ENCODE measurements at places on chromosomes 5 and 9.

GRCh38 chr5:135997673-135998335 is 31.0 kb upstream of the TGFBI start:
- DNase-seq, result no peak

- no peak for DNase-seq
These were observed 18.9 kb downstream of the MINAR2 start for GRCh38 chr5:129766798-129767197.

GRCh38 chr9:109705515-109705914 is 74.5 kb upstream of the PALM2AKAP2 start:
- DNase-seq, result peak; percentile 54

DNA sequence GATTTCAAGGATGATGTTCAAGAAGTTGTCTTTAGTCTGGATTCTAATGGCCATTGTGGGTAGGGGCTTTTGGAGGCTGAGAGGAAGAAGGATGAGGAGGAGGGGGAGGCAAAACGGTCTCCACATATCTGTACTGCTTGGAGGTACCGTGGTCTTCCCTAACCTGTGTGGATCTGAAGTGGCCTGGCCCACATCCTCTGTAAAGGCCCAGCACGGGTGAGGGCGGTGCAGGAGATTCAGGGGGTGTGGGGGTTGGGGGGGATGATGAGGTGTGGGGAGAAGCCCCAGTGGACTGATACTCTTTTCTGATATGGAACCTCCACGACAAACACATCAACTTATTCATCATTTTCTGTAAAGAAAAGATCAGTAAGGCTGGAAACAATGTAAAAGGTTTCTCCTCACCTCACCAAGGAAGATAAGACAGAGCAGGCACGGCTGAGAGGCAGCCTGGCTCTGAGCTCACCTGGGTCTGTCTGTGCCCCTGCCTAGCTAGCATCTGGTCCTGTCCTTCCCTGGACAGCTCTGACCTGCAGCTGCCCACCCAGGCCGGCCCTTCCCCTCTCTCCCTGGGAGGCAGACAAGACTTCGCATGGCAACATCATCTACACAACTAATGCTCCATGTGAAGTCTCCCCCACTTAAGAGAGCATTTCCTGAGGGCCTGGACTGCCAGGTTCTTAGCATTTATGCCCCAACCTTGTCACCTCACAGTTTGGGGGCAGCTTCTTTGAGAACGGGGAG is 5.6 kb upstream of the IL3 start:
- DNase-seq, result peak; percentile 78

DNA sequence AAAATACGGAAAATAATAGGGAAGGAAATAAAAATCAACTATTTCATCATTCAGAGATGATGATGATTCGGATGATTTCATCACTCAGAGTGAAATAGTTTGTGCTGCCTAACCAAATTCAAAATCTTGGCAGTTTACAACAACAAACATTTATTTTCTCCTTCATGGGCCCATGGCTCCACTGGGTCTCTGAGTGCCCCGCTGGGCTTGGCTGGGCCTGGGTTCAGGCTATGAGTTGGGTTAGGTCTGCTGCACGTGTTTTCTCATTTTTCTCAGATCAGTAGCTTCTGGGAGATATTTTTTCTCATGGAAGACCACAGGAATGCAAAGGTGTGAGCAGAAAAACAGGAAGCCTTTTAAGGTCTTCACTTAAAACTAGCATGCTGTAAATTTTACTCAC is 24.0 kb upstream of the F2RL1 start:
- DNase-seq, result no peak

DNA sequence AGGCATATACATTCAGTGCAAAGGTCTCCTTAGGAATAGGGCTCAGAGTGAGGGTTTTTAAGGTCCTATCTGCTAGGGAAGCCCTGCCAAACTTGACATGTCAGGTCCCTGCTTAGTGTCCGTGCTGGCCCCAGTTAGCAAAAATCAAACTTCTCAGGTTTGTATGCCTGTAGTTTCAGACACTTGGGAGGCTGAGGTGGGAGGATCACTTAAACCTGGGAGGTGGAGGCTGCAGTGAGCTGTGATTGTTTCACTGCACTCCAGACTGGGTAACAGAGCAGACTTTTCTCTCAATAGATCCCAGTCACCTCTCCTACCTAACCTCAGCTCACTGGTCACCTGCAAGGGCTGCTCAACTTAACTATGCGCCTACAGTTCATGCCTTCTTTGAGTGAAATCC is 18.7 kb upstream of the TMEM245 start:
- DNase-seq, result no peak

GRCh38 chr9:5042661-5043178 is 57.6 kb downstream of the JAK2 start:
- DNase-seq, result peak; percentile 66

DNA sequence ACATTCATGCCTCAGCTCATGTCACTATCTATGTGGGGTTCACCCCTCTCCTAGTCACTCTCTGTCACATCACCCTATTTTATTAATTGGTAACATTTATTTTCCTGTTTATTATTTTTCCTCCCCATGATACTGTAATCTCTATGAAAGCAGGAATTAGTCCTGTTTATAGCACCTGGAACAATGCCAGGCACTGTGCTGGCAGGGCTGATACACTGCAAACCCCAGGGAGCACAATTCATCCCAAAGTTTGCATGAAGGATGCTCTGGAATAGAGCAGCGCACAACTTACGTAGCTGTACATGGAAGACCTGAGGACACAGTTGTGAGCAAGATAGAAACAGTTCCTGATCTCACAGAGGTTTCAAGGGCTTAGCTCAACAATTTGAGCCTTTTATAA is 103.2 kb downstream of the NSG2 start:
- peak; percentile 66 for DNase-seq

DNA sequence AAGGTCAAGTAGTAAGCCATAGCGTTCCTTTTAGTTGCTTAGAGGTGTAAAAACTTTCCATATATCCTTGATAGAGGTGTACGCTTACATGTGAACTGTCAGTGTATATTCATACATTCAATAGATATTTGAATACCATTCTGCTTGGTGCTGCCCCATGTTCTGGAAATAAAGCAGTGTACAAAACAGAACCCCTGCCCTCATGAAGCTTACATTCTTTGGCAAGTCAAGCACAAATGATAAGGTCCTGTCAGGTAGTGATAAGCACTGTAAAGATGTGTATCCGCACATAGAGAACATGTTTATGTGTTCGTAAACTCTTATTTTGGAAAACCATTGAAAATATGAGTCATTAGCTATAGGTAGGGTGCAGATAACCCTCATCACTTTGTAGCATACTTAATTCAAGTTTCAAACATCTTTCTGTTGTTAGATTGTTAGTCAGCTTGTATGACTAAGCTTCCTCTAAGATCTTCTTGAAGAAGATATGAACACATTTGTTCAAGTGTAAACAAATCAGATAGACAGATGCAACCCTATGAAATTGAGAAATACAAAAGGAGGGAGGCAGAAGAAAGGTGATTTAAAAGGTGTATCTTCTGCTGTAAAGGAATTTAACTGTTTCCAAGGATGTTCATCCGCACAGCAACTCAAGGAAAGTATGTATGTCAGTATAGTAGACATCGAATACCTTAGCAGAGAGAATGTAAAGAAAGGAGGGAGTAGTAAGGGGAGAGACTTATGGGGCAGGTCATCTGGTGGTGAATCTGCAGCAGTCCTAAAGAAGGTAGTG is 1.6 kb downstream of the GTF3C4 start:
- DNase-seq, result no peak

DNA sequence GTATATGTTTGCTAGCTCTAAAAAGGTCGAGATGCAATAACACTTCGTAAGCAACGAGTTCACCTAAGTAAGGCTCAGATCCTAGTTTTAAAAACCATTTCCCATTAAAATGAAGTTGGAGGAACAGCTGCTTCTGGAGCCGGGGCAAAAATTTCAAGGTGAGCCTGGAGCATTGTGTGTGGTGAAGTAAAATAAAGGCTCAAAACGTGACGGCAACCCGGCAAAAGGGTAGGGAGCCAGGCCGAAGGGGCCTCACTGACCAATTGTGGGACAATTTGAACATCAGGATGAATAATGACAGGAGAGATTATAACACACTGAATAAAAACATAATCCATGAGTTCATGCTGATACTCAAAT is 20.1 kb downstream of the BTNL9 start:
- DNase-seq, result no peak

GRCh38 chr5:72015103-72015548 is 92.1 kb upstream of the MAP1B start:
- peak; percentile 99 for DNase-seq

DNA sequence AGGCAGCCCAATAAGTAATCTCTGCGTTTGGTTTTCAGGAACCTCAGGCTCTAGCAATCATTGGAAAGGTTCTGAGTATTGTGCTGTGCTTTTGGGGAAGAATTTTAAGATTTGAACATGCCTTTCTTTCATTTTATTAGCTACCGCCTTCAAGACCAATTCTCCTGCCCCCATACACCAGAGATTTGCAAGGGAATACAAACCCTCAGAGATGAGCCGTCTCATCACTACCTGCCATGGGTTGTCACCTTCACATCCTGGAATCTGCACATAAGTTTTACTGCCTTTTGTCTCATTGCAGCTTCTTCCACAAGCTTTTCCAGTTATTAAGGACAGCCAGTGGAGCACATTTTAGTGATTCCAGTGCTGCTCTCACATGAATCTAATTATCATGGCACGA is 11.7 kb upstream of the TMED7 start:
- DNase-seq, result no peak

GRCh38 chr5:175821790-175822211 is 49.6 kb upstream of the CPLX2 start:
- DNase-seq, result no peak

- no peak for DNase-seq
These were observed 31.7 kb downstream of the DBH start for GRCh38 chr9:133667759-133668450.

GRCh38 chr5:446066-446882 is 3.3 kb downstream of the EXOC3 start:
- DNase-seq, result no peak

- DNase-seq, result no peak
These were observed 2.0 kb downstream of the PDLIM7 start for GRCh38 chr5:177495243-177496060.

GRCh38 chr5:157390551-157391297 is 69.3 kb upstream of the NIPAL4 start:
- DNase-seq, result no peak

DNA sequence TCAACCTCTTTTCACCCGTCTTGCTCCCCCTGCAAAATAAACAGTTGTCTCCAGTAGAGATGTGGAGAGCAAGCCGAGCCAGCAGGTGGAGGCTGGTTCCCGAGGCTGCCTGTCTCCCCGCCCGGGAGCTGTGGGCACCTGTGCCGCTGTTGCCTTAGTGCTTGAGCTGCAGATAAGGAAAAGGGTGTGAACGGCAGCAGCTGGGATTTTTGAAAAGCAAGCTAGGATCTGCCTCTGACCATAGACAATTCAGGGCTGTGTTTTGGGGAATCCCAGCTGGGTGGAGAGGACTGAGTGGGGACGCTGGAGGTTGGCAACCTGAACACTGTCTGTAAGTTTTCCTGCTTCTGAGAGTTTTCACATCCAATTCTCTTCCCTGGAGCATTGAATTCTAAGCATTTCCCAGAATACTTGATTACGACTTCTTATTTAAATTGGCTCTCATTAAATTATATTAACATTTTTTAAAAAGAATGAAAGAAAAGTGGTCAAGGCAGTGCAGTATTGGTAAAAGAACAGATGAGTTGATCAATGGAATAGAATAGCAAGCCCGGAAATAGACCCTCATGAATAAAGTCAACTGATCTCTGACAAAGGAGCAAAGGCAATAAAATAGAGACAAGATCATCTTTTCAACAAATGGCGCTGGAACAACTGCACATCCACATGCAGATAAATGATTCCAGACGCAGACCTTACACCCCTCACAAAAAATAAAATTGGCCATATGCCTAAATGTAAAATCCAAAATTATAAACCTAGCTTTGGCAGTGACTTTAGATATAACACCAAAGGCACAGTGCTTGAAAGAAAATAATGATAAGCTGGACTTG is 9.7 kb downstream of the WNK2 start:
- peak; percentile 75 for DNase-seq

GRCh38 chr9:90460220-90460619 is 182.4 kb downstream of the DIRAS2 start:
- peak; percentile 91 for DNase-seq

DNA sequence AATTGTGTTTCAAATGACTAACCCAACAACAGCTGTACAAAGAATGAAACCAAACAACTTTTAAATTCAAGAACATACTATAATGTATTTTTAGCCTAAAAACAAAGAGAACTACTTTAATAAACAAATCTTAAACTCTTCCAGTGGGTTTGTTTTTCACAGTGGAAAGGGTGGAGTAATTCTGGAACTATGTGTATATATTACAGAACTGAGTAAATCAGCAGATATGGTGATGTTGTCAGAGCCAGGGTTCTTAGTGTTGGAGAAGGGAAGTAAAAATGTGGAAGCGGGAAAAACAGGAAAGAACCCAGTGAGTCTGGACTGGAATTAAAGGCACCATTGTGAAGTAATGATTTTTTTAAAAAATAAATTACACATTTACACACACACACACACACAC is 144.9 kb downstream of the CDK5RAP2 start:
- DNase-seq, result no peak

DNA sequence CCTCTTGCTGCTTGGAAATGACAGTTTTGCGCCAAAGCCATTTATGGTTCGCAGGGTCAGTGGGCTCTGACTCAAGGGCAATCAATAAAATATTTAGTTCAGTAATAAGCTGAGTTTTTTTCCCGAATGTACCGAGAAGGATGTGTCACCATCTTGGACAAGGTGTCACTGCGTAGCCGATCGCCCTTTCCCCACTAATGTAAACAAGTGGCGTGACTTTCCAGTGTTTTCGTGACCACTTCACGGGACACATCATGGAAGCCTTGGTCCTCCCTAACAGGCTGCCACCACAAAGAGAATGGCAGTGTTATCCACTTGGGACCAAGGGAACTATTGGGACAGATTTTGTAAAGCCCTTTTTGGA is 16.4 kb downstream of the ISL1 start:
- DNase-seq, result no peak

DNA sequence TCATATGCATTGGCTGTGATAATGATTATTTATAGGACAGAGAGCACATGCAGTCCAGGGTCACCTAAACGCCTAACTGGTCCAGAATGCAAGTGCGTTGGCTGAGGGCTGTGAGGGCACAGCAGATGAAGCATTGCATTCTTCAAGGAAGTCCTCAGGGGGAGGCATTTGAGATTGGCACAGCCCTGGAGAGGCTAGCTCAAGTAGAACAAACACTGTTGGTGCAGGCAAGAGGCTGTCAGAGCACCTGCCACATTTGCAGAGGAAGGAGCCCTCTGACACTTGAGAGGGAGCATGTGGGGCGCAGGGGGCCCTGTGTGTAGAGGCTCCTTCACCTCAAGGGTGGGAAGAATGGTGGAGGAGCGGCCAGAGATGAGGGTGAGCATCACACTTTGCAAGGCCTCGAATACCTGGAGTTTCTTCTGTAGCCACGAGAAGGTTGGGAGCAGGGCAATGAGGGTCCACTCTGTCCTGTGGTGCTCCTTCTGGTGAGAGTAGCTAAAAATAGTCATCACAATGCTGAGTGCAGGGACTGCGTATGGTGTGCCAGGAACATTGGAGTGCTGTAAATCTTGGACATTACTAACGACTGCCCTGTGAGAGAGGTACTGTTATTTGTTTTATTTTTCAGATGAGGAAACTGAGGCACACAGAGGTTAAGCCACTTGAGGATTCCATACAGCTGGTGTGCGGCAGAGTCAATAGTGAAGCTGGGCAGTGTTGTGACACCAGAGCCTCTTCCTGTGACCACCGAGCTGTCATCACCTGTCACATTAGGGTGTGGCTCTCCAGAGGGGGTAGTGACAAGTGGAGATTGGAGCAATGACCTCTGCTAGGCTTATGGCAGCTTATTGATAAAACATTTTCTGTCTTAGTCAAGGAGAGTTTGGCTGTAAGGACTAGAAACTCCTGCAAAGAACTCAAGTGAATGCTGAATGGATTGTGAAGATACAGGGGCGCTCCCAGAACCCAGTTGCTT is 100.2 kb downstream of the PIP5K1B start:
- DNase-seq, result no peak
